Bronchial epithelial cell (primary cell): ENCODE measurements at places on chromosomes 3 and 15.

GRCh38 chr15:80773122-80773551 lies 6.0 kb upstream of the CEMIP start:
- peak; percentile 50 for DNase-seq

DNA sequence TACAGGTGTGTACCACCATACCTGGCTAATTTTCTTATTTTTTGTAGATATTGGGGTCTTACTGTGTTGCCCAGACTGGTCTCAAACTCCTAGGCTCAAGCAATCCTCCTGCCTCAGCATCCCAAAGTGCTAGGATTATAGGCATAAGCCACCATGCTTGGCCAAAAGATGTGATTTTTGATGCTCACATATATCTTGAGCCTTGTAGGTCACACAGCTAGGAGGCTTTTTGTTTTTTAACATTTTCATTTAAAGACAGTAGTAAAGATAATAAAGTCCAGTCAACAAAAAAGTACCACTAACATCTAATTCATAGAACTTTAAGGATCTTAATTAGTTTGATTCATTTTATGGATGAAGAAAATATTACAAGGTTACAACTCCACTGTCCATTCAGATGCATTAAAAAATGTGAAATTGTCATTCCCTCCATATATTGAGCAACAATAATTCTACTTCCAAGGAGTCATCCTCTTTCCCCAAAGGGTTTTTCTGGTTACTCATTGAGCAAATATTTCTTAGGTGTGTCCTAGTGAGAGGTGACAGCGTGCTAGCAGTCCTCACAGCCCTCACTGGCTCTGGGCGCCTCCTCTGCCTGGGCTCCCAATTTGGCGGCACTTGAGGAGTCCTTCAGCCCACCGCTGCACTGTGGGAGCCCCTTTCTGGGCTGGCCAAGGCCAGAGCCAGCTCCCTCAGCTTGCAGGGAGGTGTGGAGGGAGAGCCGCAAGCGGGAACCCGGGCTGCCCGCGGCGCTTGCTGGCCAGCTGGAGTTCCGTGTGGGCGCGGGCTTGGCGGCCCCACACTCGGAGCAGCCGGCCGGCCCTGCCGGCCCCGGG lies 8.3 kb upstream of the TASOR start:
- peak; percentile 94 for DNase-seq

GRCh38 chr15:39645138-39645975 lies 64.5 kb downstream of the THBS1 start:
- no peak for DNase-seq

- DNase-seq: no peak
Observed at GRCh38 chr3:7709376-7710082, 792.1 kb upstream of the LMCD1 start.

DNA sequence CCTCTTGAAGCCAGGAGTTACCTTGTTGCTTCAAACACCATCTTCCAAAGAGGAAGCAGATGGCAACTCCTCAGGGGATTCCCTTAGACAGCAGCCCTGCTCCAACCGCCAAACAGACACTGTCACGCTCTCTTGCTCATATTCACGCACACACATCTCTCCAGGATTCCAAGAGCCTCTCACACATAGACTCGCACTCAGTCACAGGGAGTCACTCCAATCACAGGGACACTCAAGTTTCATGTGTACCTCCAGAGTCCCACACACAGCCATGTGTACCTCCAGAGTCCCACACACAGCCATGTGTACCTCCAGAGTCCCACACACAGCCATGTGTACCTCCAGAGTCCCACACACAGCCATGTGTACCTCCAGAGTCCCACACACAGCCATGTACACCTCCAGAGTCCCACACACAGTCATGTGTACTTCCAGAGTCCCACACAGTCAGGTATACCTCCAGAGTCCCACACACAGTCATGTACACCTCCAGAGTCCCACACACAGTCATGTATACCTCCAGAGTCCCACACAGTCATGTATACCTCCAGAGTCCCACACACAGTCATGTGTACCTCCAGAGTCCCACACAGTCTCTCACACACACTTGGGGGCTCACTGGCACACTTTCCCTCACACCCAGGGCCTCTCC lies 6.1 kb downstream of the VWA5B2 start:
- DNase-seq: no peak

DNA sequence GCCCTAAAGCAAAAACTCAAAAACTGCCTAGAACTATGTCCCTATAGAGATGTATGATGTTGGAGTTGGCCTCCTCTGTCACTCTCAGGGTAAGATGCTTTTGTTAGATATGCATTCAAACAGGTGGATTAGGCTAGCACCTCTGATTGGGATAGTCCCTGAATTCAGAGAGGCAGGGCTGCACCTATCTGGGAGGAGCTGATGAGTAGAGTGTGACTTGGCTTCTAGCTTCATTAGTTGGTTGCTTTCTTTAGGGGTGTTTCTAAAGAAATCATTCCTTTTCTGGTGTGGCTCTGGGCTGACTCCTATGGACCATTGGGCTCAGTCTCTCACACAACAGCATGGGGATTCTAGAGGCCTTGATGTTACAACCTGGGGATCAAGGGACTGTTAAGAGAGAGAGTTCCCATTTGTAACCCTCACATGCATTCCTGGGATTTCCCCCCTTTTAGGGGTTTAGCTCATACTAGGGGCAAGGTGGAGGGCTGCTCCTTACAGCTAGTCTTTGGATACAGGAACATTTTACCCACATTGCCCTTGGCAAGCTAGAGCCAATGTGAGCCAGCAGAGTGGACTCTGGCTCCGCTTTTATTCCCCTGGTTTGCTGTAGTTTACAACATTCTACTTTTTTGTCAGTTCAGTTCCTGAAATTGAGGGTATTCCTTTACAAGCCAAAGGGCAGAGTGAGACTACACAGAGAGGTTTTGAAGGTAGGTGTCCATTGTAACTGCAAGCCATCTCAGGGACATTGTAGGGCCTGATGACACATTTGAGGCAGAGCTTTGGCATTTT lies 7.5 kb downstream of the ZNF592 start:
- no peak for DNase-seq

DNA sequence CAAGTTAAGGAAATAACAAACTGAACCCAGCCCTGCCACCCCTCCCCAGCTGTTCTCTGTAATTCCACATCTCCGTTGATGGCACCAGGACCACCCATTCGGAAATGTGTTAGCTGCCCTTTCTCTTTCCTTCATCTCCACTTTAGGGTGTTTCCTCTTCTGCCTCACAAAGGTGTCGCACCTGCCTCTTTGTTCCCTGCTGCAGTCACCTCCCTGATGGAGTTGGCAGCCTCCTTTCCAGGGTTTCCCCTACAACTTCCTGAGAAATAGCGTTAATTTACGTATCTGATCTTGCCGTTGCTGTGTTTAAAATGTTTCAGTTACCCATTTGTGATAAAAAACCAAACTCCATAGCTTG lies 57.3 kb downstream of the GPR171 start:
- no peak for DNase-seq

DNA sequence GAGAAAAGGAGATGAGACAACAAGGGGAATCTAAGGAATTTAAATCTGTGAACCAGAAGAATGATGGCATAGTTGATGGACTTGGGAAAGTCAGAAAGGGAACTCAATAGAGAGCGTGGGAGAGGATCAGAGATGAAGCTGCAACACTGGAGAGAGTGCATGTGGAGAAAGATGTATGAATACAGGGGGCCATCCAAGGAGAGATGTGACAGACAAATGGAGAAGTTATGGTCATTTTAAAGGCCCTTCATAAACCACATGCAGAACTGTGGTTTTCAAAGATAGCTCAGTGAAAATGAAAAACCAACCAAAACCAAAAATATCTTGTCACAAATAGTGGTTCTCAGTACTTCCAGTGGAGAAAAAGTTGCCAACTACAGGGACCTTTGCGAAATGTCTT lies 265.2 kb downstream of the SUCLG2 start:
- DNase-seq: no peak

DNA sequence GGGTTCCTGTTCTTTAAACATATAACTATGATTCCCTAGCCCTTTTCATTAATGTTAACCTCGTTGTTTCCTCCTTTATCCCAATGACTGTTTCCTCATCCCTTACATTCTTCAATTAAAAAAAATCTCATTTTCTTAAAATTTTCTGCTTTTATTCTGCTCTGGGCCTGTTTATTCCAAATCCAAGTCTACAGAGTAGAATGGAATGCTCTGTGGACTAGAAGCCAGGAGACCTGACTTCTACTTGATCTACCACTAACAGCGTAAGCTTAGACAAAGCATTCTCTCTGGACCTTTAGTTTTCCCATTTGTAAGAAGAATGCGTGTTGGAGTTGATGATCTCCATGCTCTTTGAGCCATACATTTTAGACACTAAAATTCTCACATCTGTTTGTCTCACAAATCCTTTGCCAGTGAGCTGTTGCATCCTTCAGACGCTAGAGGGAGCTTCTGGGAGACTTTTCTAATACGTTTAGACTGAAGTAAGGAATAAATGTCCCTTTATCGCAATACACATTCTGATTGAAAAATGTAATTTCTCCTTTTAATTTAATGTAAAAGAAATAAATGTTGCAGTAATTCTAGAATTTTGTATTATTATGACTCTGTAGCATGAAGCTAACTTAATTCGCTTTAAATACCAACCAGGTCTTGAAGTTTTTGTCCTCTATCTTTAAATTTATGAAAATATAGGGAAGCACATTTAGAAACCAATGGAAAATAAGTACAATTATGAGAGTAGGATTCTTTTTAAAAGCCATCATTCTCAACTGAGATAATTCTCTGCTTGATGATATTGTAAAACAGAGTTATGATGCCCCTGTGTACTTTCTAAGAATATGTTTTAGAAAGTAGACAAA lies 21.7 kb upstream of the GMNC start:
- peak; percentile 63 for DNase-seq

DNA sequence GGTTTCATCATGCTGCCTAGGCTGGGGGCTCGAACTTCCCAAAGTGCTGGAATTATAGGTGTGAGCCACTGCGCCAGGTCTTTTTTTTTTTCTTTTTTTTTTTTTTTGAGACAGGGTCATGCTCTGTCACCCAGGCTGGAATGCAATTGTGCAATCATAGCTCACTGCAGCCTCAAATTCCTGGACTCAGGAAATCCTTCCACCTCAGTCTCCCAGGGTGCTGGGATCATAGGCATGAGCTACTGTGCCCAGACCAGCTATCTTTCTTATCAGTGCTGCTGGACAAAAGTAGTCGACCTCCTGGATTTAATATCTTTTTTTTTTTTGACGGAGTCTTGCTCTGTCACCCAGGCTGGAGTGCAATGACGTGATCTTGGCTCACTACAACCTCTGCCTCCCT lies 60.8 kb downstream of the TFDP2 start:
- DNase-seq: peak; percentile 52

DNA sequence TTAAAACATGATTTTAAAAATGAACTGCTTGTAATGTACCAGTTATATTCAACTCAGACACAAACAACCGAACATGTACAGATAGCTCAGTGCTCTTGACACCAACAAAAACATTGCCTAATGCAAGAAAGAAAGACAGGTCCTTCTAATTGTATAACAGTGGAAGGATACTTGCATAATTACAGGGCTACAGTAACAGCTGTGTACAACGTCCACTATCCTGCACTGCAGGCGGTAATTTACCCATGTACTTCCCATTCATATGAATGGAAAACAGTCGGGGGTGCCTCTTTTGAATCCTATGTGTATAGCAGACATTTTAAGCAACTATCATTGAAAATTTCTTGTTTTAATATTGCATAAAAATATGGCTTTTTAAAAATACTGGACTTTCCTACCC lies 41.1 kb upstream of the PLSCR5 start:
- no peak for DNase-seq

DNA sequence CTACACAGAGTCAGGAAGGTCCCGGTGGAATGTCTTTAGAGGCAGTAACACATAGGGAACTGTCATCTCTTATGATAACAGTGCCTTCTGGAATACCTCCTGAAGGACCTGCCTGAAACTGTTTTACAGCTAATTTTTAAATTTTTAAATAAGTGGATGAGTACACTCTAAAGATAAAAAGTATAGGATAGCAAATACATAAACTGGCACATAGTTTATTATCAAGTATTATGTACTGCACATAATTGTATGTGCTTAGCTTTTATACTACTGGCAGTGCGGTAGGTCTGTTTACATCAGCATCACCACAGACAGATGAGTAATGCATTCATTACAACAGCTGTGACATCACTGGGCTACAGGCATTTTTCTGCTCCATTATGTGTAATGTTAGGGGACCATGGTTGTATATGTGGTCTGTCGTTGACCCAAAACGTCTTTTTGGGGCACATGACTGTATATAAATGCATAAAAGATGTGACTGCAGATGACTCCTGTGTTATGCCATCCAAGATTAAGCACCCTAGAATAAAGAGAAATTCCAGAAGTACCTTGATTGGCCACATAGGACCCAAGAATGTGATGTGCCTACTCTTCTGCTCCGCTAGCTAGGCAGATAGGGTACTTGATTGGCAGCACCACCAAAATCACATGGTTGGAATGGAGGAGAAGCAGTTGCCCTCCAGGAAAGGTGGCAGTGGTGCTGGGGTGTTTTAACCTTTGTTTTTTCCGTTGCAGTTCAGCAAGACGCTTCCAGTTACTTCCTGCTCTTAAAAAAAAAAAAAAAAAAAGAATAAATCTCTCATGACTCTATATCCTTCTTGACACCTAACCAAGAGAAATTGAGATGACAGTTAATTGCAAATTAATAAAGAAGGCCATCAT lies 3.3 kb downstream of the VPS8 start:
- DNase-seq: peak; percentile 71

DNA sequence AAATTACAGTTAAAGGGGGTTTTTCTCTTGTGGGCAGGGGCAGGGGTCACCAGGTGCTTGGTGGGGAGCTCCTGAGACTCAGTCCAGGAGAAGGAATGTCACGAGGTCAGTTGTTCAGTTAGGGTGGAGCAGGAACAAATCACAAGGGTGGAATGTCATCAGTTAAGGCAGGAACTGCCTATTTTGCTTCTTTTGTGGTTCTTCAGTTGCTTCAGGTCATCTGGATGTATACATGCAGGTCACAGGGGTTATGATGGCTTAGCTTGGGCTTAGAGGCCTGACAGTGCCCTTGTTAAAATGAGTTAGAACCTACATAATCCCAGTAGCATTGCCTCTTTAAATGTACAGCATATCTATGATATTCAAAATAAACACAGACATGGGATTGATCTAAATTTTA lies 120.2 kb upstream of the CHD2 start:
- no peak for DNase-seq

DNA sequence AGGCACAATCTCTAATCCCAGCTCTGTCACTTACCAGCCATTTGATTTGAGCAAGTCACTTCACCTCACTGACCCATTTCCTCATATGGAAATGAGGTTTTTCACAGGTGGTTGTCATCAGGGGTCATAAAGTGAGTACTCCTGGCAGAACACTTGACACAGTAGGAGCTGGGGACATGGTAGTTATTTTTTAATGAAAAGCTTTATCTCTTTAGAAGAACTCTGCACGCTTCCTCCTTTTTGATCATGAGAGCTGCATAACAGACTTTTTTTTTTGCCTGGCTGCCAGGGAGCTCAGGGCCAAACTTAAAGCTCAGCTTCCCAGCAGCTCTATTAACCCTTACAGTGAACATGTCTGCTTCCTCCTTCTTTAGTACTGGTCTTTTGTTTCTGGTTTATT lies 8.4 kb downstream of the VWA5B2 start:
- no peak for DNase-seq

GRCh38 chr3:104564045-104564643 lies 802.6 kb upstream of the ALCAM start:
- peak; percentile 50 for DNase-seq
